H1 (cell line): ENCODE measurements at places on chromosomes 1 and 21. TPM values are rescaled to one million over a fixed set of nuclear protein-coding genes. Genes with fewer than 3 reads are reported as not detected.

The NEXN gene
- polyA plus RNA-seq = 0.17 and 0.20 TPM in 2 replicates

The NPR1 gene
- polyA plus RNA-seq = 10.5 and 11.7 TPM in 2 replicates

The SLC19A2 gene
- polyA plus RNA-seq = 18.4 and 21.2 TPM in 2 replicates

The HSD3B1 gene
- not detected in 2 replicates for polyA plus RNA-seq

- H3K27me3 ChIP-seq = no peaks in the 10 kb centered on the region; the same call in 1 of the 2 replicates
- no peak overlapping the region; the same call in 1 of the 2 replicates for H3K27ac ChIP-seq
- peaks cover 4% of the 10 kb centered on the region for H3K4me1 ChIP-seq
- no peaks in the 10 kb centered on the region for H3K36me3 ChIP-seq
- H3K4me3 ChIP-seq = no peak overlapping the region
- peak; percentile 64 for DNase-seq
These were observed 317.6 kb upstream of the PROX1 start for GRCh38 chr1:213669964-213670691.

- no peaks in the 10 kb centered on the region for H3K27me3 ChIP-seq
- peaks cover 5% of the 10 kb centered on the region for H3K4me1 ChIP-seq
- no peak for DNase-seq
- no peak overlapping the region for H3K27ac ChIP-seq
- H3K4me3 ChIP-seq = no peak overlapping the region
- H3K36me3 ChIP-seq = no peaks in the 10 kb centered on the region
These were observed 262.1 kb upstream of the SGIP1 start for GRCh38 chr1:66271904-66272254.

- no peak overlapping the region for H3K27ac ChIP-seq
- H3K4me3 ChIP-seq = no peak overlapping the region
- H3K4me1 ChIP-seq = peaks cover 3% of the 10 kb centered on the region; the same call in 1 of the 2 replicates
- peaks cover 23% of the 10 kb centered on the region for H3K36me3 ChIP-seq
- no peaks in the 10 kb centered on the region for H3K27me3 ChIP-seq
These were observed 5.9 kb downstream of the CEP85 start for GRCh38 chr1:26239936-26240335.

- H3K36me3 ChIP-seq = no peaks in the 10 kb centered on the region
- no peaks in the 10 kb centered on the region for H3K4me1 ChIP-seq
- no peak overlapping the region for H3K4me3 ChIP-seq
These were observed 267.4 kb downstream of the ZNF326 start for GRCh38 chr1:90262286-90262685.
